Purkinje cell (primary cell): ENCODE measurements at places on chromosomes 5 and 9. TPM values are rescaled to one million over a fixed set of nuclear protein-coding genes. Genes with fewer than 3 reads are reported as not detected.

Gene GABRA1
- 1,009 and 1,123 TPM in 2 replicates for polyA plus RNA-seq

Gene BTF3
- 452 and 455 TPM in 2 replicates for polyA plus RNA-seq

Gene KCNV2
- polyA plus RNA-seq = not detected in 2 replicates

Gene SPAG8
- polyA plus RNA-seq = 1.3 and 6.8 TPM in 2 replicates

Gene PPIC
- 17.1 and 19.9 TPM in 2 replicates for polyA plus RNA-seq

Gene P4HA2
- 3.4 and 9.4 TPM in 2 replicates for polyA plus RNA-seq

Gene KIF3A
- polyA plus RNA-seq = 146 and 152 TPM in 2 replicates

Gene BSPRY
- 48.0 and 54.2 TPM in 2 replicates for polyA plus RNA-seq
